ENCODE measurements at places on chromosomes 5 and 9.

DNA sequence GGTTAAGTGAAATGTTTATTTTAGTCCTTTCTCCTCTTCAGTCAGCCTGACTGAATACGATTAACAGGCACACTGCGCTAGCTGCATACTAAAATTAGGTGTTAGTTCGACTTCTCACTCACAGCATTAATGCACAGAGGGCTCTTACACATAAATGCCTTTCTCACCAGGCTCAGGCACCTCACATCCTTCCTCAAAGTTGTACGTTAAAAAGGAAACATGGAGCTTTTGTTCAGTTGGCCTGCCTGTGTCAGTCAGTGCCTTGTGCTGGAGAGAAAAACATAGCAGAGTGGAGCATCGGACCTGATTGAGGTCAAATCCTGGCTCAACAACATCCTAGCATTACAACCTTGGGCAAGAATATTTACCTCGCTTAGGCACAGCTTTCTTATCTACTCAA lies 236.0 kb upstream of the ZNF462 start:
- no peak for DNase-seq

GRCh38 chr5:128408622-128409021 lies 129.4 kb downstream of the FBN2 start:
- no peak for DNase-seq

GRCh38 chr5:51494821-51495220 lies 111.6 kb downstream of the ISL1 start:
- no peak for DNase-seq

GRCh38 chr5:150661086-150661485 lies at the start of gene MYOZ3:
Gene MYOZ3, plus strand, starts transcription at chr5:150661251. Its CDS starts 1,691 bp downstream, at chr5:150662942.
- DNase-seq, result no peak

DNA sequence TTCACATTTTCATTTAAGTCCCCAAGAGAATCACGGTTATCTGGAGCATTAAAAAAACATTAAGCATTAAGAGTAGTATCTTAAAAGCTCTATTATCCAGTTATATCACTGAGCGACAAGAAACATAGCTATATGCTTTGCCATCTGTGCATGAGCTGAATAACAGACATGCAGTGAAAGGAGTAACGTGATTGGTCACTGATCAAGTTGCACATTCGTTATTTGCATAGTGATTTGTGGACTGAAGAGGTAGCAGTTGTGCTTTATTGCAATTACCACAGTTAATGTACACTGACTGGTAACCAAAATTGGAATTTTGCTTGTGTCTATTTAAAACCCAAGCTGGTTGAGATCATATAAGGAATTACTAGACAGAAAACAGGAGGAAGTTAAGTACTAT lies 107.4 kb downstream of the MCTP1 start:
- no peak for DNase-seq

DNA sequence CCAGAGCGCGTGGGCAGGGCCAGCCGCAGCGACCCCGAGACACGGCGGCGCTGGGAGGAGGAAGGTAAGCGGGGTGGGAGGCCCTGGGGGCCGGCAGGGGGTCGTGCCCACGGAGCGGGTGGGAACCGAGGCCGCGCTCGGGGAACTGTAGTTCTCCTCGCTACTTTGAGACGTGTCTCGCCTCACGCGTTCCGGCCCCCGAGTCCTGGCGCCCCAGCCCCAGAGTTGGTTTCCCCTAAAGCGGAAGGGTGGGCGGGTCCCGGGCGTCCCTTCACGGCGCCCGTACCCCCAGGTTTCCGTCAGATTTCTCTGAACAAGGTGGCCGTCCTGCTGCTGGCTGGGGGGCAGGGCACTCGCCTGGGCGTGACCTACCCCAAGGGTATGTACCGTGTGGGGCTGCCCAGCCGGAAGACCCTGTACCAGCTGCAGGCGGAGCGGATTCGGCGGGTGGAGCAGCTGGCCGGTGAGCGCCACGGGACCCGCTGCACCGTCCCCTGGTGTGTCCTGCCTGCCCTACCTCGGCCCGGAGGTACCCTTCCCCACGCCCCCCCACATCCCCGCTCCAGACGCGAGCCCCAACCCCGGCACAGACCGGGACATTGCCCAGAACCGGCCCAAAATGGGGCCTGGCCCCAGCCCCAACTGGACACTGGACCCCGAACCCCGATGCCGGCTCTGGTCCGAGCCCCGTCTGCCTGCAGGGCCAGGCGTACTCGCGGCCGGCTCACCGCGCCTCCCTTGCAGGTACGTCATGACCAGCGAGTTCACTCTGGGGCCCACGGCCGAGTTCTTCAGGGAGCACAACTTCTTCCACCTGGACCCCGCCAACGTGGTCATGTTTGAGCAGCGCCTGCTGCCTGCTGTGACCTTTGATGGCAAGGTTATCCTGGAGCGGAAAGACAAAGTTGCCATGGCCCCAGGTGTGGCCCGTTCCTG lies 709 bp downstream of the UAP1L1 start:
- DNase-seq, result no peak

GRCh38 chr5:61744690-61745619 lies 412.9 kb downstream of the ZSWIM6 start:
- no peak for DNase-seq

GRCh38 chr5:38827525-38827924 lies 18.3 kb upstream of the OSMR start:
- DNase-seq, result no peak

- no peak for DNase-seq
Measured at GRCh38 chr5:154178661-154179060, 11.9 kb upstream of the GALNT10 start.

DNA sequence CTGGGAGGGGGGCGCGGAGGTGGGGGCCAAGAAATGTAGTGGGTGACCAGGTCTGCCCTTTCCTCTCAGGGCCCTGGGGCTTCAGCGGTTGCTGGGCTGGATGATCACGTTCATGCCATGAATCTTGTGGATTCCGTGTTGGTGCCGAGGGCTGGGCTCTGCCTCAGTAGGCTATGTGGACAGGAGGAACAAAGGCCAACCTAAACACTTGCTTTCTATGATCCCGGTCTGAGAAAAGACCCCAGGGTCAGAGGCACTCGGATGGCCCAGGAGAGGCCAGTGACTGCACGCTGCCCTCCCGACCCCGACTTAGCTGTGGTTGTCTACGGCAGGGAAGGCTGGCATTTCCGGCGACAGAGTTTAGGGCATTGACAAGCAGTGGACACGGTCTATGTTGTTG lies 26.6 kb downstream of the PHF2 start:
- no peak for DNase-seq

- no peak for DNase-seq
Measured at GRCh38 chr9:13529321-13530104, 250.0 kb upstream of the MPDZ start.

- no peak for DNase-seq
Measured at GRCh38 chr5:81787474-81788242, 36.8 kb upstream of the SSBP2 start.

- no peak for DNase-seq
Measured at GRCh38 chr5:154858972-154859871, 795 bp downstream of the CNOT8 start.

DNA sequence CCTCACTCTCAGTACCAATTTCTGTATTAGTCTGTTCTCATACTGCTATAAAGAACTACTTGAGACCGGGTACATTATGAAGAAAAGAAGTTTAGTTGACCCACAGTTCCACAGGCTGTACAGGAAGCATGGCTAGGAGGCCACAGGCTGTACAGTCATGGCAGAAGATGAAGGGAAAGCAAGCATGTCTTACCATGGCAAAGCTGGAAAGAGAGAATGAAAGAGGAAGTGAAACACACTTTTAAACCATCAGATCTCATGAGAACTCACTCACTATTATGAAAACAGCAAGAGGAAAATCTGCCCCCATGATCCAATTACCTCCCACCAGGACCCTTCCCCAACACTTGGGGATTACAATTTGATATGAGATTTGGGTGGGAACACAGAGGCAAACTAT lies 698.8 kb downstream of the CDH9 start:
- no peak for DNase-seq

- no peak for DNase-seq
Measured at GRCh38 chr9:33684831-33685230, 110.5 kb upstream of the PRSS3 start.

Data from activated CD4-positive, CD25-positive, alpha-beta regulatory T cell treated with anti-CD3 and anti-CD28 coated beads, Interleukin-2, amount 50 U/mL, for 16 hours (primary cell).